ENCODE measurements at places on chromosomes 11 and 22. TPM values are rescaled to one million over a fixed set of nuclear protein-coding genes. Genes with fewer than 3 reads are reported as not detected.

The CLMP gene
- total RNA-seq, result 0.19 TPM

The FAM168A gene
- 17.9 TPM for total RNA-seq

The ASRGL1 gene
- total RNA-seq, result 0.74 TPM

The MFRP gene
- not detected for total RNA-seq

The APOA1 gene
- total RNA-seq, result 0.77 TPM

The AP2A2 gene
- 46.6 TPM for total RNA-seq

The A4GALT gene
- not detected for total RNA-seq

The IL17REL gene
- total RNA-seq, result not detected

The DDX25 gene
- not detected for total RNA-seq

The APLNR gene
- total RNA-seq, result not detected

Data from CD4-positive, alpha-beta T cell (primary cell).